Caco-2 (cell line): ENCODE measurements at places on chromosomes 4 and X. TPM values are rescaled to one million over a fixed set of nuclear protein-coding genes. Genes with fewer than 3 reads are reported as not detected.

- no peak overlapping the region for H3K4me3 ChIP-seq
- DNase-seq = peak; percentile 43
- peak overlapping the region; percentile 45 for H3K27ac ChIP-seq
- H3K36me3 ChIP-seq = no peaks in the 10 kb centered on the region
These were observed 43.1 kb upstream of the FGF2 start for GRCh38 chr4:122783301-122784215.

GRCh38 chrX:41259516-41259915 is 74.4 kb upstream of the DDX3X start:
- H3K4me1 ChIP-seq = no peaks in the 10 kb centered on the region
- no peak overlapping the region for H3K4me3 ChIP-seq

DNA sequence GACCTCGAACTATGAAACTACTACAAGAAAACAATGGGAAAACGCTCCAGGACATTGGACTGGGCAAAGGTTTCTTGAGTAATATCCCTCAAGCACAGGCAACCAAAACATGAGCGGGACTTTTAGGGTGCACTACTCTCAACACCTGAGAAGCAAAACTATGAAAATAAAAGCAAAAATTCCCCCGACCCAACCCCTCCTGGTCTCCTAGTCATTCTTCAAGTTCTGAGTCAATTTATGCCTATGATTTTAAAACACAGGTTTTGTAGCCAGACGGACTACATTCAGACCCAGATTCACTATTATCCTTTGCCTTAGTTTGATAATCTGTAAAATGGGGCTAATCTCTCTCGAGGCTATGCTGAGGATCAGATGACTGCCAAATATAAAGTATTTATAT is 97.0 kb downstream of the SOWAHB start:
- no peaks in the 10 kb centered on the region for H3K27me3 ChIP-seq
- DNase-seq = no peak
- H3K4me1 ChIP-seq = peaks cover 16% of the 10 kb centered on the region
- no peaks in the 10 kb centered on the region for H3K36me3 ChIP-seq
- H3K4me3 ChIP-seq = no peak overlapping the region
- H3K27ac ChIP-seq = no peak overlapping the region

Gene ZFP42
- total RNA-seq = 0.34 and 1.2 TPM in 2 replicates

Gene PIM2
- total RNA-seq = 12.0 and 13.9 TPM in 2 replicates

Gene CT55
- total RNA-seq = not detected in 2 replicates
